ENCODE measurements at places on chromosomes 3 and 15.
A peak's percentile ranks its signal among the peaks of the same experiment; 100 is the strongest.

- DNase-seq, result no peak
Observed at GRCh38 chr15:84855136-84855535, 29.3 kb upstream of the SLC28A1 start.

DNA sequence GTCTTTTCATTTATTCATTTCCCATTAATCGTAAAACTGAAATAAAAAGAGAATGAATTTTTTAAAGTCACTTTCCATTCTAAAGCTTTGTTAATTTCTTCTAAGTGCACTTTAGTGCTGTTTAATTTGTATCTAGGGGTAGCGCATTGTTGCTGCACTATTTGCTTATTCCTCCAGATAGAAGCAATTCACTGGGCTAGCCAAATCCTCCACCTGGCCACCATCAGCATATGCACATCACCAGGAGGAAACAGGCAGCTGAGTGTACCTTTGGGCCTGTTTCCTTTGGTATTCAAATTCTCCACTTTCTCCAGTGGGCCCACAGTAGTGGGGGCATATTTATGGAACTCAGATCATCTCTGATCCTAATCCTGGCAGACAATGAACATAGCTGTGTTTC lies 29.8 kb upstream of the CPB1 start:
- DNase-seq, result no peak

GRCh38 chr3:16364323-16364722 lies 99.3 kb downstream of the OXNAD1 start:
- no peak for DNase-seq

GRCh38 chr3:94647131-94647530 lies 584.3 kb downstream of the NSUN3 start:
- no peak for DNase-seq

GRCh38 chr15:61275901-61276300 lies 46.8 kb upstream of the RORA start:
- DNase-seq, result no peak

DNA sequence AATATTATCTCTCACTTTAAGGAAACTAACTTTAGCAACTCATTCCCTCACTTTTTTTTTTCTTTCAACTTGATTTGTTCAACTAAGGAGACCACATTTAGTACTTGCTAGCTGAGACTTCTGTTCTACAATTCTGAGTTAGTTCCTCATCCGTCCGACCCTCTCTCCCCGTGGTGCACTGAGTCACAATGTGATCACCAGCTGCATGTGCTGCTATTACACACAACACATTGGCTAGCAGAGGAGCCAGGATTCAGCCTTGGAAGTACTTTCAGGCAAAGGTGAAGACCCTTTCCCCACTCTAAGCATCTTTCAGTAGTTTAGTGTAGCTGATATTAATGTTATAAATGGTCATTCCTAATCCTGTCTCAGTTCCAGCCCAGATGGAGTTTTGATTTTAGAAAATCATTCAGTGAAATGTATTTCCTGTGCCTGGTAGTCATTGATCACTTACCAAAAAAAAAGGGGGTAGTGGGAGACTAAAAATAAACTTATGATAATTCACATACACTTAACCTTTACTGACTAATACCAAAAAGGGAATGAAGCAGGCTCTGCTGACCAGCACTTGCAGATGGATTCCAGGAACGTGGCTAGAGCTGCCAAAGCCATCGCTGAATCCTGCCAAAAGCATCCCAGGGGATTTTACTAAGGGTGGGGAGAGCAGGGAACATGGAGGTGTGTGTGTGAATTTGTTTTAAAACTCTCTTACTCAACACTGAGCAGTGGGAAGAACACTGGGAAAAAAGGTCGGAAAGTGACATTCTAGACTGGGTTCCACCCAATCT lies 424.8 kb downstream of the LPP start:
- no peak for DNase-seq

GRCh38 chr3:30007668-30008067 lies 598.7 kb upstream of the TGFBR2 start:
- DNase-seq, result no peak

- no peak for DNase-seq
Observed at GRCh38 chr3:142724682-142725356, 985 bp downstream of the TRPC1 start.

- no peak for DNase-seq
Observed at GRCh38 chr3:4426782-4427344, 40.2 kb downstream of the SUMF1 start.

GRCh38 chr15:79923079-79923514 lies 26.3 kb upstream of the MTHFS start:
- peak; percentile 36 for DNase-seq

DNA sequence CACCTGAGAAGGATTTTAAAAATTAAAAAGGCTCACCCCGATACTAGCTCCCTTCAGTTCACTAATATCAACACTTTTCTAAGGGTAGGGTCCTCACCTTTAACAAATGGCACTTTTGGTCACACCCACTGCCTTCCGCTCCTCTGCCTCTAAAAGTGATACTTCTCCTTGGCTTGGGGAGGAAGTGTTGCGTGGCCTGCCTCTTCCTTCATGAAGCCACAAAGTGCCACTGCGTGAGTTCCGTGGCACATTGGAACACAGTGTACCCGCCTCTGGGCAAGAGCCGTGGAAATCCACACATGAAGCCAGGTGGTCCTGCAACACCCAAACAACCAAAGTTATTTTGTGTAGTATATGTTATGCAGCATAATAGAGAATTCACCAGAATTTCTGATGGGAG lies 3.9 kb downstream of the B4GALT4 start:
- DNase-seq, result no peak

DNA sequence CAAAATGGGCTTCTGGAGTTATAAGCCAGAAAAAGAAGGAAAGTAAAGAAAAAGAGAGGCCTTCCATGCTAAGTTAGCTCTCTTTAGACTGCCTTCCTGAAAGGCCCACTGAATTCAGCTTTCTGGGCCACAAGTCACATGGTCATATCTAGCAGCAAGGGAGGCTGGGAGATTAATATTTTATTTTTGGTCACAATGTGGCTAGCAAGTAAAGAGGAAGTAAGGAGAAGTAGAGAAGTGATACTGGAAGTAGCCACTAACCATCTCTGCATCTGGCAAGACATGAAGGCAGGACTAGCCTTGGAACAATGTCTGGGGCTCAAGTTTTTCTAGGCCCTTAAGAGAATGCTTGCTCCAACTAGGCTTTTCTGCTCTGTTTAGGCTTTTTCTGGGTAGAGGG lies 81.8 kb upstream of the UBE2E1 start:
- no peak for DNase-seq

- DNase-seq, result peak; percentile 17
Observed at GRCh38 chr3:179072100-179072438, 460 bp upstream of the ZMAT3 start.

GRCh38 chr3:27171113-27171512 lies 198.1 kb downstream of the NEK10 start:
- no peak for DNase-seq

- no peak for DNase-seq
Observed at GRCh38 chr15:74318376-74319137, 48.9 kb downstream of the CYP11A1 start.

GRCh38 chr3:45612918-45613602 lies 18.5 kb downstream of the LIMD1 start:
- no peak for DNase-seq

- DNase-seq, result no peak
Observed at GRCh38 chr15:101004986-101005747, 86.0 kb downstream of the LRRK1 start.

DNA sequence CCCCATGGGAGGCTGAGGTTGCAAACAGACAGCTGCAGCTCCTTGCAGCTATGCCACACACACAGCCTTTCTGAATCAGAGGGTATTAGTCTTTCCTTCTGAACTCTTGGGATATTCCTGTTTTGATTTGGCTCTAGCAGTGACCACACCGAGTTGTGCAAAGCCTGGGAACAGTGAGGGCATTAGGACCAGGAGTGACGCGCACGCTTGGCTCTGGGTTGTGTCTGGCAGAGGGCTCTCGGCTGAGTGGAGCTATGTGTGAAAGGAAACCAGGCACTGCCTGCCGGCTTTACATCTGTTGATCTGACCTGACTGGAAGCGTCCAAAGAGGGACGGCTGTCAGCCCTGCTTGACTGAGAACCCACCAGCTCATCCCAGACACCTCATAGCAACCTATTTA lies at the start of gene GALNT15:
Gene GALNT15, plus strand, starts transcription at position 292 of the 400 bp plus-strand sequence. CDS start 472 bp downstream, outside the sequence.
- no peak for DNase-seq
